GM20000 (cell line): ENCODE measurements at places on chromosomes 1 and 21.

DNA sequence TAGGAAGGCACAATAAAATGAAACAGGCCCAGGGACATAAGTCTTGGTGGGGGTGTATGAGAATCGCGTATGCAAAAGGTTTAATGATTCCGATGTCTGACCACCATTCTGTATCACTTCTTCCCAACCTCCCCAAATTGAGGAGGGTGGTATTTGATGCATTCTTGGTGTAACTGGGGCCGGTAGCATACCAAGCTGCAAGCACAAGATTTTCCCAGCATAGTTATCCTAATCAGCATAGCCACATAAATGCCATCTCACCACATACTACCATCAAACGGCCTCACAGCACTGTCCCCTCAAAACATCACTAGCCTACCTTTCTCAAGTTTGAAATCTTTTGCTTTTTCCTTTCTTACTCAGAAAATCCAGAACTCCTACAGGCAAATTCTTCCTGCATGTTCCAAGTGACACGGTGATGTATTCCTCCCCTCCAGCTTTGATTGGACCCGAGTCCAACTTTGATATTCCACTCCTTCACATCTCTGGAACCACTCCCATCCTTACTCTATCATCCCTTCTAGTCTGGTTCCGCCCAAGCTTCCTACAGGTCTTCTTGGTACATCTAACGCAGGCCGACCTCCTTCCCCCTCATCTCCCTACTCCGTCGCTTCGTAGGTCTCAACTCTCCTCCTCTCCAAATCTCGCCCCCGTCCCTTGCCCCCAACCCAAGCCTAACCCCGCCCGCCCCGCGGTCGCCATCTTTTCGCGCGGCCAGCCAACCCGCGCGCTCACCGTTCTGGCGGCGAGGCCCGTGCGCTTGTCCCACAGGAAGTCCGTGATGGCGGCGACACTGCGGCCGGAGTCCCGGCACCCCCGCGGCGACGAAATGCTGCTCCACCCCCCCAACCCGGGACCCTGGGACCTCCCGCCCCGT is 600 bp downstream of the CLK2 start:
- DNase-seq: no peak

DNA sequence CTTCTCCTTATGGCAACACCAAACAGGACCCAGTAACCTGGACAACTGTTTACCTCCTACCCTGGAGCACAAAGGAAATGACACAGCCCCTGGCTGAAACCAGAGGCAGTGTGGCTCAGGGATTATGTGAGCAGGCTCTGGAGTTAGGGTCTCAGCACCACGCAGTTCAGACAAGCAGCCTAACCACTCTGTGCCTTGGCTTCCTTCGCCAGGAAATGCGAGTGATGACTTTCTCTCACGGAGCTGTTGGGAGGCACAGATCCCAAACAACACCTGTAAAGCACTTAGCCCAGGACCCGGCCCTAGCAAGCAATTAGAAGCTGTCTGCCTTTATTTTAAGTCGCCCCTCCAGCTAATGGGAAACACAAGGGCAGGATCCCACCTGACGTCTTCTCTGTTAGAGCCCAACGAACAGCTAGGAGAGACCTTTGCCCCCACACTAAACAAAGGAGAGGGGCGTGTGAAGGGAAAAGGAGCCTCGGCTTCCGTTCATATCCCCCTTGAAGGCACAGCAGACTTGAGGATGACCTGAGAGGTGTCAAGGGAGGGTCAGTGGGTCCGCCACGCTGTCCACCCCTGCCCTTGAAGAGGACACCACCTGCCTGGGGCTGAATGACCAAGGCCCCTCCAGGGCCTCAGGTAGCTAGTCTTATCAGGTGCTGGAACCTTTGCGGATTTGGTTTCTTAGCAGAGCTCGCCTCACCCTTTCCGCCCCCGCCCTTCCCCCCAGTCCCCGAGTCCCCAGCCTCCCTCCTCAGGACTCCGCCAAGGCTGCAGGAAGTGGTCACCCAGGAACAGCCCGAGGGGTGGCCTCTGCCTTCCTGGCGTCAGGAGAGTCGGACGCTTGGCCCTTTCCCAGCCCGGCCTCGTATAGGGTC is 860 bp downstream of the TMEM63A start:
- DNase-seq: peak; percentile 67

DNA sequence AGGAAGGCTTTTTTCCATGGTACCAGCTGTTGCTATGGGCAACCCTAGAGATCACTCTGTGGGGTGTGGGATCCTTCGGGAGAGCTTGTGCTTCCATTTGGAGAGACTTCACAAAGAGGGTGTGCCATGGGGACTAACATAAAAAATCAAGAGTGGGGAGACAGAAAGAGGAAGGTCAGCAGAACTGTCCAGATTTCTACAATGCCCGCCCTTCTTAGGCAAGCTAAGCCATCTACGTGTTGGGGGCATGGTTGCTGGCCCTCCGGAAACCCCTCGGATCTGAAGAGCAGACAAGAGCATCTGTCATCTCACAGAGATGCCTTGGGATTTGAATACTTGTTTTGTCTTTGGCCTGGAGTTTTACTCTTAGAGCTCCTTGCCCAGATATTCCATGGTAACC is 83.9 kb upstream of the ZNF648 start:
- DNase-seq: no peak

DNA sequence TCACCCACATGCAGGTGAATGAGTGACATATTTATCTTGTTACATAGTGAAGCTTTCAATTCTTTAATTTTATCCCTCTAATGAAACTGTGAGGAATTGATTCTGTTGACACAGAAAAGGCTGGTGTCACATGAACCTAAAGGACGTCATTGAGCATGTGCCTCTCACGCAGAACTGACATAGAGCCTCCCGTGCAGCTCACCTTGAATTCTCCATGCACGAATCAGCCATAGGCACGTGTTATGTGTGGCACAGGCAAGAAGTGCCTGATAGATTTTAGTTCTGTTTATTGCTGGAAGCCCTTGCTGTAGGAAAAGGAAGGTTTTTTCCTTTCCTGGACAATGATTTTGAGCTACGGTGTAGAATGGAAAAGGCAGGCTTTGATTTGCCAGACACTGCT is 11.3 kb downstream of the ADARB1 start:
- DNase-seq: no peak

DNA sequence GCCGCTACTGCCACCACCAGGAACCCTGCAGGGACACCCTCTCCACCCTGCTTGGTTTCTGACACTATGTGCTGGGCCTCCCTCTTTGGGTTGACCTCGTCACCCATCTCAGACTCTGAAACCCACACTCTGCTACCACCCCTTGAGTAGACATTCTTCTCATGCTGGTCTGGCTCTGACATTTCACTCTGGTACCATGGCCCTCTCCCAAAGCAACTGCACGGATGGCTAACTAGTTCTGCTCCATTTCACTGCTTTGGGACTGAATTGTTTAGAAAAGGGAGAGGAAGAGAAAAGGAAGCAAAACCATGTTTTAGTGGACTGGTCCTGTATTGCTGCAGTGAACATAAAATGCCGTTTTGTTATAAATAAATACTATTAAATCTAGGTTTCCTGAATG is 137.8 kb downstream of the KCNK2 start:
- no peak for DNase-seq

DNA sequence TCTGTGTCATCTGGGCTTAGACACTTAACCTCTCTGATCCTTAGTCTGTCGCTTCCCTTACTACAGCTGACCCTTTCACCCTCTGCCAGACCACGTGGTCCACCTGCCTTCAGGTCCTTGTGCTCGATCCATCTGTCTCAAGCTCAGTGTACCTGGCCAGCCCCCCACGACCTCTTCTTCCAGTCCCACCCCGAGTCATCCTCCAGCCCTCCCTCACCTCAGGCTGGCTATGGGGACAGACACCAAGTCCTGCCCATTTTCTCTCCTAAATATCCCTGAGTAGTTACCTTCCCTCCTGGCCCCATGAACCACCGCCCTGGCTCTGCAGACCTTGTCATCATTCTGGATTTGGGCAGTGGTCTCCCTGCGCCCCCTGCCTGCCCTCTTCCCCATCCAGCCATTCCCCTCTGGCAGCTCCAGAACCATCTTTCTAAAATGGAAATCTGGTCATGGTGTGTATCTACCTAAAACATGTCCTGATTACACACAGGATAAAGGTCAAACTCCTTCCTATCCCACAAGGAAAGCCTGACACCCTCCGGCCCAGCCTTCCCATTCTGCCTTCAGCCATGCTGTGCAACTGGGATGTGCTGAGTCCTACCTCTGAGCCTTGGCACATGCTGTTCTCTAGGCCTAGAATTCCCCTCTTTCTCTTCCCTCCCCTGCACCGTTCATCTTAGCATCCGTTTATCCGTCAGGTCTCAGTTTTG is 107.6 kb downstream of the EPHB2 start:
- no peak for DNase-seq

DNA sequence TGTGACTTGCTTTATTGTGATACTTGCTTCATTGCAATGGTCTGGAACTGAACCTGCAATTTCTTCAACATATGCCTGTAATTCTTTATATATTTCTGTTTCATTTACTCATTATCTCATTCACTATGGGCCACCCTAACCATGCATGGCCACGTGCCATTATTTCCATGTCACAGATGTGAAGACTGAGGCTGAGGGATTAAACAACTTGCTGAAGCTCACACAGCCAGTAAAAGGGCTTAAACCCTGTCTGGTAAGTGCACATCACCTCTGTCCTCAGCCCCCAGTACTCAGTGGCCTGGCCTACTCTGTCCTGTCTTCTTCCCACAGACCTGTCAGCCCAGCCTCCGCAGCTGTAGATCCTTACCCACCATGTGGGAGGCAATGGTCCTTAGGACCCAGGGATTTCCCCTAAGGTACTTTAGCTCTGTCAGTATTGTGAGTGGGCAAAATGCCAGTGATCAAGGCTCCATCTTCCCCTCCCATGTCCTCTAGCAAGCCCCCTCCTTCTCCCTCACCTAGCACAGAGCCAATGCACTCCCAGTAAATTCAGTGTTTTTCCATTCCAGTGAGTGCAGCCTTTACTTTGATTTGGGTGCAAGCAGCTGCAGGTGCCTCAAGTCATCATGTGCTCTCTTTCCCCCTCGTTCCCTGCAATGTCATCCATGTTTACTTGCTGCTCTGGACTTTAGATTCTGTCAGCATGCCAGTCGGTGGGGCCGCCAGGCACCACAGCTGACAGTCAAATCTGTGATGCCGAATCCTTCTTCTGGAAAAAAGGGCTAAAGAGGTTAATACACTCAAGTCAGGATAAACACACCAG is 228.2 kb upstream of the PROX1 start:
- DNase-seq: no peak

GRCh38 chr1:182263706-182264105 is 127.9 kb downstream of the GLUL start:
- DNase-seq: no peak

- DNase-seq: no peak
Observed at GRCh38 chr1:17569200-17570139, 30.0 kb downstream of the ARHGEF10L start.

GRCh38 chr1:70717656-70718055 is 306.6 kb downstream of the CTH start:
- no peak for DNase-seq

DNA sequence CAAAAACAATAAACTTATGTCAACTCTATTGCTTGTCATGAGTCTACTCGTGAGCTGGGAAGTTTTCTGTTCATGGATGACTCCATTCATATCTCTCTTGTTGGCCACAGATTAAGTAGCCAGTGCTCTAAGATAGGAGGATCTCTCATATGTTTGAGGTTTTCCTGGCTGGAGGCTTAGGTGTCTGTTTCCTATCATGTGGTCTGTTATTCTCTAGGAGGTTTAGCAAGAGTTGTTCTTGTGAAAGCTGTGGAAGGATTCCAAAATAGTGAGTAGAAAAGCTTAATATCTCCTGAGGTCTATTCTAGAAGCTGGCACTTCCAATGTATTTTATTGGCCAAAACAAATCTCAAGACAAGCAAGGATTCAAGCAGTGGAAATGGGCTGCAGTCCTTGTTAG is 5.8 kb upstream of the KRTAP20-2 start:
- DNase-seq: no peak

GRCh38 chr1:50553921-50554320 is 130.7 kb upstream of the DMRTA2 start:
- no peak for DNase-seq

DNA sequence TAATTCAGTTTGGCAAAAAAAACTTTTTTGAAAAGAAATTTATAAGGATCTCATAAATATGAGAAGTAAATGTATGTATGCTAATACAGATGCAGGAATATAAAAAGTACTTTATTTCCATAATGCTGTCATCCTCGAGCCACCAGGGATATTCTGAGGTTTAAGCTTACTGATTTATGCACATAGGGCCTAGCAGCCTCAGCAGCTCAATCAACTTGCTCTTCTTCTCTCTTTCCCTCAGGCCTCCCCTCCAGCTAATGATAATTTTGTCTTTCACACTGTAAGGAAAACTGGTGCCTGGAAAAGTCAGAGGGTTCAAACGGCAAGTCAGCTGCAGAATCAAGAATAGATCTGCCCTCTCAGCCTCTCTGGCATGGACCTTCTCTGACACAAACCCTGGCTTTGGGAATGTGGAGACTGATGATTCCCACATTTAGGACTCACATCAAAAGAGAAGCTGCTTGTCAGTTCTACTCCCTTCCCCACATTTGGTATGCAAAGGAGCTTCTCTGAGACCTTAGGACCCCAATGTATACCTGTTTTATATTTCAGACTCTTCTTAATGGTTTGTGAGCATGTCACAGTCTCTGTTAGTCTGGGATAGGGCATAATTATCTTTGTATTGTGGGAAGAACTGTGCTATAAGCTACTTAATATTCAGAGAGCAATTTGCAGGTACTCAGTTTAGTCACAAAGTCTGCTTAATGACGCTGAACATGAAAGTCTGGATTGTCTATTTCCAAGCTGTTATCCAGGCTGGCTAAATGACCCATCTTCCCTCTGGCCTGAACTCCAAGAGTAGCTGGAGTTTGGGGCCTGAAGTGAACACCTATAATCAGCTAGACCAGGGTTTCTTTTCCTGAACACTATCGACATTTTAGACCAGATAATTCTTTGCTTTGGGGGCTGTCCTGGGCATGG is 52.1 kb upstream of the DIPK1A start:
- no peak for DNase-seq

DNA sequence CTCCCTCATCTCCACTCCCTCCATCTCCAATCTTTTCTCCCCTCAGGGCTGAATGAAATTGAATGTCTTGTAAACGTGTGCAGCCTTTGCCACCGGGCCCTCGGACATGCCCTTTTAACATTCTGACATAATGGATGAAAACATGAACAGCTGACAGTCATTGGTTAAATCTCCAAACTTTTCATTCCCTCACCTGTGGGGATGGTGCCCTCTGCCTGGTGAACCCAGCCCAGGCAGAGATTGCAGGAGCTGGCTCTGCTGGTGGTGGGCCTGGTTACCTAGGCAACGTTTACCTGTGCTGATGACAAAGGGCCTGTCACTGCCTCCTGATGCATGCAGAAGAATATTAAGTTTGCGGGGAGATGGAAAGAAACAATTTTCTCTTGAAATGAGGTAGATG is 21.3 kb downstream of the ST6GALNAC3 start:
- no peak for DNase-seq

- DNase-seq: no peak
Observed at GRCh38 chr1:100924991-100925390, 29.1 kb downstream of the SLC30A7 start.

GRCh38 chr1:23466423-23466989 is 17.5 kb downstream of the ASAP3 start:
- no peak for DNase-seq

GRCh38 chr1:35369922-35370671 is 101.6 kb downstream of the ZMYM4 start:
- DNase-seq: no peak
